ACHN (cell line): ENCODE measurements at places on chromosomes 7 and 10.

- no peak for DNase-seq
Observed at GRCh38 chr7:87561702-87562101, 39.0 kb downstream of the ABCB1 start.

DNA sequence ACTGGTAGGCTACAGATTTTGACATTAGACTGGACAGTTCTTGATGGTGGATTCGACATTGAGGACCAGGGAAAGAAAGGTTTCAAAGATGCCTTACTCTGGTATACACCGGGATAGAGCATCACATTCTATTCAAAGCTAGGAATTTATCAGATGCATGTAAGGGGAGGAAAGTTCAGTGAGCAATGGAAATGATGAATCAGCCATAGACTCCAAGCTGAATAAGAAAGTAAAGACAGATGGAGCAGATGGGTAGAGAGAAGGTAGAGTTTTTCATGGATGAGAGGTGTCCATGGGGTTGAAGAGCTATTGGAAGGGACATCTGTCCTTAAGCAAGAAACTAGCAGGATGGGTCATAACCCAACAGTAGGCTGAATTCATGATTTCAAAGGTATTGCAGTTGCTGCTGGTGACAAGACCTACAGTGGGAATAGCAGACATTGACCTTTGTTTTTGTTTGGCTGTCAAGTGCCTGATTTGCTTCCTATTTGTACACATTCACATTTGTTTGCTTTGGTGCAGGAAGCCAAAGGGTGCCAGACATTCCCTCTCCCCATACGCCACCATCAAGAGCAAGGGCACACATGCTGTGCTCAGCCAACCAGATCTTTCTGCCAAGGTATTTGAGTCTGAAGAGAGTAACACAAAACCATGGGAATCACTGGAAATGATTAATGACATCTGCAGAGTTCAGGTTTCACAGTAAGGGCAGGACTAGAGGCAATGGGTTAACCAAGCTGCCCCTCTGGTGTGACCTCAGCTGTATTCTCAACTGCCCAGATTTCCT is 8.6 kb upstream of the CACUL1 start:
- peak; percentile 90 for DNase-seq

- no peak for DNase-seq
Observed at GRCh38 chr10:72086466-72087391, 1.6 kb downstream of the SPOCK2 start.

GRCh38 chr7:123096434-123096833 is 100.9 kb upstream of the TAS2R16 start:
- DNase-seq = no peak

DNA sequence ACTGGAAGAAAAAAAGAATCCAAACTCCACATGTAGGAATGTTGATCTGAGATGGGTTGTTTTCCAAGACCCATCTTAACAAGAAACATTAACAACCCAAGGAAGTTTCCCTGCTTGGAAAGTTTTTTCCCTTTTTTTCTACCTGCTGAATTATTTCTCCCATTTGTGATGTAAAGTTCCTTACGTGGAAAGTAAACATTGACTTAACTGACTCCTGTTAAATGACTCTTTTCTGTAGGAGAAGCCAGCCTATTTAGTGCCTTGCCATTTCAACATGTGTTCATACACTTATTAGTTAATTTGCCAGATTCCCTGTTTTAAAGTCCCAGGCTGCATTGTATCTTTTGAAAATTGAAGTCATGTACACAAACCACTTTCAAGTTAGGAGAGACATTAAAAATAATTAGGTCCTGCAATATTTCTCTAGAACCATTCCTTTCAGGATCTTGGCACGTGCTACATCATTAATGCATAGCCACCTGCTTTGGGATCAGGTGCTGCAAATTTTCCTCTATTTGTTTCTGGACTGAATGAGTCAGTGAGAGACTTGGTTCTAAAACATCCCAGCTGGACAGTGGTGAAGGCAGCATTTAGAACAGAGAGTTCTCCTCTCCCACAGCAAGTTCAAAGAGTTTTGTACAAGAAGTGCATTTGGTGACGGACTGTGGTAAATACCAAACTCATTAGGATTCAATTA is 698.5 kb downstream of the SUGCT start:
- no peak for DNase-seq

- peak; percentile 85 for DNase-seq
Observed at GRCh38 chr10:72243822-72244437, 27.9 kb upstream of the ASCC1 start.

DNA sequence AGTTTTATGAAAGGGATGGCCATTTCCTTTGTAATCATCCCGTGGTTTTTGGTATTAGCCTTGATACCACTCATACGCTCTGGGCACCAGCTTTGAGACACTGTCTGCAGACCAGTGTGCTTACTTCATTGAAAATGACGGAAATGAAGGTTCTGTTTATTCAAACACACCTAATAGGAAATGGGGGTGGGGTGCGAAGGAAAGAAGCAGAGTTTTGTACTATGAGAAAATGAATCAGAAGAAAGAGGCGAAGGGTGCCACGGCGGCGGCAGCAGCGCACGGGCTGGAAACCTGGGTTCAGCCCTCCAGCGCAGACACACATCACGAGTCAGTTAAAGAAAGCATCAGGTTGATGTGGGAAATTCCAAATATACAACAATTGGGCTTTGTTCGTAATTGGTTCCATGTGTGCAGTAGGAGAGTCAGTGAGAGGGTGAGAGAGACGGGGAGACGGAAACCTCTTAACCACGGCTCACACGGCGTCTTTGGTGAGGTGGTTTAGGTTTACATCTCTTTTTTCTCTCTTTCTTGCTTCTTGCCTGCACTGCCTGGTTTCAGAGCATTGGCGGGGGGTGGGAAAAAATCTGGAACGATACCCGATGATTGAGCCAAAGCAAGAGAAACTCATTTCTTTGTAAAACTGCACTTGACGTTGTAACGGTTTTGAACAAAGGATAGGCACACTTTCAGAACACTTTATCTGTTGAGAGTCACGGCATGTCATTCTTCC is 321.2 kb downstream of the FRMD4A start:
- peak; percentile 34 for DNase-seq

DNA sequence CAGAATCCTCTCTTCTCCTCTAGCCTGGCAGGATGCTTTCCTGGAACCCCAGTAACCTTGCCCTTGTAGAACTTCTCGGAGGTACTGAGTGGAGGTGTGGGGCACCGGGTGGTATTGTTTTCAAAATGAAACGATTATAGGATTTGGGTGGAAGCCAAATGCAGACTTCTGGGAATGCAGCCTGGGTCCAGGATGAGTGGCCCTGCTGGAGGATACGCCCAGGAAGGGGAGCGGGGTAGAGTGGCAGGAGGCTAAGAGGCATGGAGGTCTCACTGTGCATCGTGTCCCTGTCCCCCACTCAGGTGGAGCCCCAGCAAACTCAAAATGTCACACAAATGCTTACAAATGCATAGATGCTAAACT is 109.1 kb upstream of the PPIF start:
- DNase-seq = no peak

GRCh38 chr10:112991888-112992491 is 41.9 kb downstream of the TCF7L2 start:
- DNase-seq = no peak

- DNase-seq = no peak
Observed at GRCh38 chr7:153190452-153190851, 430.9 kb downstream of the ACTR3B start.

- peak; percentile 9 for DNase-seq
Observed at GRCh38 chr10:24513155-24513554, 210.5 kb downstream of the ARHGAP21 start.

- DNase-seq = no peak
Observed at GRCh38 chr7:25158966-25159365, 33.9 kb upstream of the CYCS start.

GRCh38 chr7:96786261-96786997 is 76.8 kb upstream of the SEM1 start:
- DNase-seq = no peak

DNA sequence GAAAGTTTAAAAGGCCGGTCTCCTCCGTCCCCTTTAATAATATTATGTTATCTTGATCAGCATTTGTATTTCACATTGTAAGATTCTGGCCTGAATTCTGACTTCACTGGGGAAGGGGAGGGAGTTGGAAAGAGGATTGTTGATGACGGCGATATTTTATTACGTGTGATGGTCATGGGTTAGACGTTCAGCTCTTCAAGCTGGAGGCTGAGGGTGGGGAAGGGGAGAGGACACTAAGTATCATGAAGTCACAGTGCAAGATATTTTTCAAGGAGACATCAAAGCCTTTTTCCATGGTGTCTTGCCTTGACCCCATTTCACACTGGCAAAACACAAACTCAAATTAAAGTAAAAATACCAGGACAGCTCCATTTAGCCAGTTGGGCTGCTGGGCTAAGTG is 126.7 kb downstream of the WDR11 start:
- no peak for DNase-seq

DNA sequence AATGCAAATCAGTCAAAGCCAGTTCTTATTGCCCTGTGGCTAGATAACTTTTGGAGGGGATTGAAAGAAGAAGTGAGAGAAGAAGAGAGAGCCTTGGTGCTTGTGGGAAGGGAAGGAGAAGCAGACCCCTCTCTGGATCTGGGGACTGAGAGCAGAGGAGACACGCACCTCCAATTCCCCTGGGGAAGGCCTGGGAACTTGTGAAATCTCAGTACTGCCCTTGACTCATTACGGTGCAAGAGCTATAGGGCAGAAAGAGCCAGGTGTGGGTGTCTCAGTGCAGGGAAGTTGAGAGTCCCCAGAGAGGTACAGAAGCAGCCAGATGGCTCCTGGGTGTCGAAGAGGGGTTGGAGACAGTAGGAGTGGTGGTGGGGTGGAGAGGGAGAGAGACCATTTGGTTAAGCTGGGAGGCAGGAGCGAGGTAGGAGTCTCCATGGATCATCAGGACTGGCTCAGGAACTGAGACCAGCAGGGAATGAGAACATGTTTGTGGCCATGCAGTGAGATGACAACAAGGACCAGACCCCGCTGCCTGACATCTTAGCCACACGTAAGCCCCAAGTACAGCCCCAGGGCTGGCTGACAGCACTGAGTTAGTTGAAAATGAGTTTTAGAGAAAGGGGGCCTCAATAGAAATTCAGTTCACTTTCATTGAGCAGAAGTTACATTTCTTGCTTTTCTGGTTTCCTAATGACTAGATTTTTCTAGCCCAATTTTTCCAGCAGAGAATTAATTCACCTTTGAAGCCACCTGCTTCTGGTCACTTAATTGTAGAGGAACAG is 238.2 kb downstream of the BUB3 start:
- no peak for DNase-seq

GRCh38 chr7:4861227-4861626 is 603 bp downstream of the PAPOLB start:
- DNase-seq = no peak

- peak; percentile 56 for DNase-seq
Observed at GRCh38 chr10:112307358-112308124, 24.3 kb downstream of the TECTB start.

DNA sequence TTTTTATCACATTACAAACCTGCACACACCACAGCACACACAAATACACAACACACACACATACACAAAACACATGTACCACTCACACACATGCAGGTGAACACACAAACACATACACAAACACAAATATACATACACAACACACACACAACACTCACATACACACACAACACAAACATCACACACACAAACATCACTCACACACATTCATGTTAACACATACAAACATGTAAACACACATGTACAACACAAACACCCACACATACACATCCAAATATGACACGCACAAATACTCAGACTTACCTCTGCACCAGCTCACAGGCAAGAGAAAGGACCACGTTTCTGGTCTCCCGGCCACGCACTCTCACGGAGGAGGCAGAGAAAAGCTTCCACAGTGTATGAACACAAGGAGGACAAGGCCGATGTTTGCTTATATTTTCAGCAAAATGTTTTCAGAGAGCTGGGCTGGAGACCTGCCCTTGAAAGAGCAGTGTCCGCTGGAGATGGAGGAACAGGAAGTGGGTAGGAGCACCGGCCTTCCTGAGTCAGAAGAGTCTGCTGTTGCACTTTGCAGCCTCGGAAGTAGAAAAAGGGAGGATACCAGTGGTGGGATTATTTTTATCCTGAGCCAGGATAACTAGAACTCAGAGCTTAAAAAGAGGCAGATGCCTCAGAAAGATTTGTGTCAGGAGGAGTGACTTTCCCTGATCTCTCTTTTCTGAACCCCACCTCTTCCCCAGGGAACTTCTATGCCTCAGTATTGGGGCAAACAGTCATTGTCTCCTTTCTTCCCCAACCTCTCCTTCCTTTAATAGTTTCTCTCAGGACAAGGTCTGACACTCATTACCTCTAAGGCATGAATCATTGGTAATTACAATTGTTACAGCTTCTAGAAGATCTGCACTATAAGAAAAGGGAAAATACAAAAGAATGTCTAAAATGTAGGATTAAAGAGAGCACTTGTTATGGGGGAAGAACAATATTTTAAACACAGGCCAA is at the start of gene GIMAP6:
Gene GIMAP6 (minus strand): TSS at position 520 of the 999 bp plus-strand sequence. CDS start 2,243 bp downstream, outside the sequence.
- DNase-seq = no peak

DNA sequence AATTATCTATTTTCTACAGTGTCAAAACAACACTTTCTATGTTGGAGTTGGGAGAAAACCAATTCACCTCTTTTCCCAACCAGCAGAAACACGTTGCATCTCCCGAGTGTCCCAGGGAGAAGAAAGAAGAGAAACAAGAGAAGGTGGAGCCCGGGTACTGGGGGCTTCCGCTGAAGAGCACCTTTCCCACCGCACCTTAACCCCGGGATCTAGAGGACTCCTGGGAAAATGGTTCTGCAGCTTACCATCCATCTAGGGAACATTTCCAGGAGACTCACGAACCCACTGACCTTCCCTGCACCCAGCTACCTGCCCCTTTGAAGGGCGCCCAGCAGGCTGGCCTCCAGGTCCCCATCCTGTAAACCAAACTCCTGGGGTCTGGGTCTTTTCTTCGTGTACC is 346.8 kb downstream of the TCERG1L start:
- DNase-seq = no peak

DNA sequence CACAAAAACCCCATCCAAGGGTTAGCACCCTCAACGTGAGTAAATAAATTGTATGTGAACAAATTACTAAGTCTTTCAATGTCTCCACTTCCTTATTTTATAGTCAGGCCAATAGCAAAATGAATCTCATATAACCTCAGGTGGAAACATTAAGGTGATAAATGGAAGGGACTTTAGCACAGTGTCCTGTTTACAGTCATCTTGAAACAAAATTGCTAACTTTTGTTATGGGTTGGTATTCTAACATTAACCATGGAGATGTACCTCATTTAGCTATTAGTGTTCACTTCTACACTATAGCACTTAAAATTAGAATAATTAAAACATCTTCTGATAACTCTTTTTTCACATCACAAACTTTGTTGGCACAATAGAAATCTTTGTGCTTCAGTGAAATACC is 255.8 kb upstream of the CNTNAP2 start:
- no peak for DNase-seq

DNA sequence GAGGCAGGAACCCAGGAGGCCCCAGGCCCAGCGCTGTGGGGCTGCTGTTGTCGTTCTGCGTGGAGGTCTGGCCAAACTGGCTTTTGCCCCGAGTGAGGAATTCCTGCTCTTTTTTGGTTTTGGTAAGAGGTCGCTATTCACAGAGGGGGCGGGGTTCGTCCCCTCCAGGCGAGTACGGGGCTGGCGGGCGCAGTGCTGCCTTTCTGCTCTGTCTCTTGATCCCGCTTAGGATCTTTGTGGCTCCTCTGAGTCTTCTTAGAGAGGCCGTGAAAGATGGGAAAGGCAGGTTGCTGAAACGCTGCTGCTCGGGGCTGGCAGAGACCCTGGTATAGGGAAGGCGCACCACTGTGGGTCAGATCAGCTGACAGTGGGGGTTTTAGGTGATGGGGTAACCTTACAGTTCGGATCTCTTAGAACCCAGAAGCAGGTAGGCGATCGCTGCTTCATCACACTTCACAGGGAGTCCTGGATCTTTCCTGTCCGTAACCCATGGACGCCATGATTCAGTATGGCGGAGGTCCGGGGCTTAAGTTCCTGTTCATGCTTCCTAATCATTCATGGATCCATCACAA is 136.7 kb downstream of the KIF20B start:
- DNase-seq = no peak

- peak; percentile 19 for DNase-seq
Observed at GRCh38 chr7:135232720-135233119, 918 bp upstream of the STRA8 start.
